ENCODE measurements at places on chromosomes 1 and 21.

DNA sequence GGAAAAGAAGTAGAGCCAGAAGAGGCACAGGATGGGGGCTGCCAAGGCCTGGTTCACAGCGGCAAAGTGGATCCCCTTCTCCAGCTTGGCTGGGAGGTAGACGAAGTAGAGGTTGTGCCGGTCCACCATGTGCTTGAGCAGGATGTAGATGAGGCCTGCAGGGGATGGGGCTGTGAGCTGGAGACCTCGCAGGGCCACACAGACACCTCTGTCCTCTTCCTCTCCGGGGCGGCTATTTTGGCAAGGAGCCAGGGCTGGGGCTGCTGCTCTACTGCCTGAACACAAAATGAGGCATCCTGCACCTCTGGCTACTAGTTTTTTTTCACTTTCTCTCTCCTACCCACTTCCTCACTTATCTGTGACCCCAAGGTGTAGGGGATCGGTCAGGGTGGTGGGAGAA, 32.3 kb downstream of the TMEM63A start:
- DNase-seq = no peak

- no peak for DNase-seq
These were observed 2.3 kb upstream of the SF3B4 start for GRCh38 chr1:149929856-149930255.

GRCh38 chr1:205454903-205455335, 926 bp downstream of the BLACAT1 start:
- no peak for DNase-seq

DNA sequence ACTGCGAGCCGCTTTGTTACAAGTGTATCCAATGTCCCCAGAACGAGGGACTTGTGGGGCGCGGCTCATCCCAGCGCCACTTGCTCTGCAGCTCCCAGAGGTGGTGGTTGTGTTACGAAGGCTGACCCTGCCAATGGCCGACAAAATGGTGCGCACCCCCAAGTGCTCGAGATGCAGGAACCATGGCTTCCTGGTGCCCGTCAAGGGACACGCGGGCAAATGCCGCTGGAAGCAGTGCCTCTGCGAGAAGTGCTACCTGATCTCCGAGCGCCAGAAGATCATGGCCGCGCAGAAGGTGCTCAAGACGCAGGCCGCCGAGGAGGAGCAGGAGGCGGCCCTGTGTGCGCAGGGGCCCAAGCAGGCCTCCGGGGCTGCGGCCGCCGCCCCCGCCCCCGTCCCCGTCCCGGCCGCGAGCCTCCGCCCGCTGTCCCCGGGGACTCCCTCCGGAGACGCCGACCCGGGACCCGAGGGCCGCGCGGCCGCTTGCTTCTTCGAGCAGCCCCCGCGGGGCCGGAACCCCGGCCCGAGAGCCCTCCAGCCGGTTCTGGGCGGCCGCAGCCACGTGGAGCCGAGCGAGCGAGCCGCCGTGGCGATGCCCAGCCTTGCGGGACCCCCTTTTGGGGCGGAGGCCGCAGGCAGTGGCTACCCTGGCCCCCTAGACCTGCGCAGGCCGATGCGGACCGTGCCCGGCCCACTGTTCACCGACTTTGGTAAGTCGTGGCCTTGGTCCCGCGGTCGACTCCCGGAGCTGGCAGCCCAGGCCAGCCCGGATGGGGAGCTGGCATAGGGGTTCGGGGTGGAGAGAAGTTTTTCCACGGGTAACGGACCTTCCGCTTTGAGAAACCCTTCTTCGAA, at the start of gene DMRTB1:
Gene DMRTB1 (plus strand): TSS at position 79 of the 855 bp plus-strand sequence. CDS start 55 bp downstream, at position 134.
- DNase-seq = no peak

DNA sequence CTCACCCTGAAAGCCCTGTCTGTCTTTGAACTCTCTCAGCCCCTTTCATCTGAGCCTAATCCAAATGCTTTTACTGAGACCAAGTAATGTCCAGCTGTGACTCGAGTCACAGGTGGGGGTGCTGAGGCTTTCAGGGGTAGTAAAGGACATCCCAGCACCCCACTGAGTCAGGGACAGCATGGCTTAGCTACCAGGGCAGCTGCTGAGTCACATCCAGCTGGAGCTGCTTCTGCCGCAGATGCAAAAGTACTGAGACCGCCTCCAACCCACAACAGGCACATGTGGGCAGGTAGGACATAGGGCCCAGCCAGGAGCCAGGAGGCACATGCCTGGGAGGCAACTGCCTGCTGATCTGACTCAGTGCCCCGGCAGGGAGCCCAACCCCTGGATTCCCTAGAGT, 6.7 kb upstream of the VSIG8 start:
- DNase-seq = no peak

GRCh38 chr1:221138516-221138915, 259.3 kb downstream of the HLX start:
- DNase-seq = no peak

GRCh38 chr1:33331444-33332356, 10.8 kb upstream of the A3GALT2 start:
- DNase-seq = no peak

GRCh38 chr1:70247768-70248167, 26.6 kb downstream of the SRSF11 start:
- no peak for DNase-seq

GRCh38 chr1:231272173-231272572, 31.2 kb downstream of the GNPAT start:
- no peak for DNase-seq

GRCh38 chr1:212938846-212939245, 11.5 kb upstream of the VASH2 start:
- no peak for DNase-seq

DNA sequence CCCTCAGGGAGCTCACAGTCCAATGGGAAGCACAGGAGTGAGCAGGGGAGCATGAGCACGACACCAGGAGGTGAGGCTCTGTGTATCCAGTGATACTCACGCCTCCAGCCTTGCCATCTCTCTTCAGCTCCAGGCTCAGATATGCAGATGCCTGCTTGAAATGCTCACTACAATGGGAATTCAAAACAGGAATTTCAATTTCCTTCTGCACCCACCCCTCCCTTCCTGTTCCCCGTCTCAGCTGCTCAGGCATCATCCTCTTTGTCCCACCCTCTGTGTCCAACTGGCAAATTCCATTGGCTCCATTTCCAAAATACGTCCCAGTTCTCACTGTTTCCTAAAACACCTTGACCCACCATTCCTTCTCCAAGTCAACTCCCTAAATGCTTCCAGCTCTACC, 58.9 kb downstream of the FBXO2 start:
- no peak for DNase-seq

GRCh38 chr1:223702735-223703667, 9.3 kb upstream of the CAPN2 start:
- no peak for DNase-seq

GRCh38 chr1:174789399-174789798, 210.3 kb upstream of the CACYBP start:
- no peak for DNase-seq

- DNase-seq = no peak
These were observed 1.9 kb upstream of the PADI3 start for GRCh38 chr1:17246971-17247370.

GRCh38 chr1:10283318-10283984, 73.1 kb downstream of the KIF1B start:
- DNase-seq = no peak

- no peak for DNase-seq
These were observed 406.9 kb upstream of the NCAM2 start for GRCh38 chr21:20591284-20591683.

- DNase-seq = no peak
These were observed 2.9 kb downstream of the AGPAT3 start for GRCh38 chr21:43867948-43868347.

- DNase-seq = no peak
These were observed 58.9 kb downstream of the ERG start for GRCh38 chr21:38439426-38439825.

GRCh38 chr1:115227346-115228082, 110.5 kb downstream of the NGF start:
- no peak for DNase-seq

GRCh38 chr21:44955141-44955797, 15.4 kb downstream of the SLX9 start:
- DNase-seq = no peak

Measured in AML-193 (cell line).